Suppressor macrophage treated with lipopolysaccharide for 4 hours (primary cell): ENCODE measurements at places on chromosomes 6 and 20.

DNA sequence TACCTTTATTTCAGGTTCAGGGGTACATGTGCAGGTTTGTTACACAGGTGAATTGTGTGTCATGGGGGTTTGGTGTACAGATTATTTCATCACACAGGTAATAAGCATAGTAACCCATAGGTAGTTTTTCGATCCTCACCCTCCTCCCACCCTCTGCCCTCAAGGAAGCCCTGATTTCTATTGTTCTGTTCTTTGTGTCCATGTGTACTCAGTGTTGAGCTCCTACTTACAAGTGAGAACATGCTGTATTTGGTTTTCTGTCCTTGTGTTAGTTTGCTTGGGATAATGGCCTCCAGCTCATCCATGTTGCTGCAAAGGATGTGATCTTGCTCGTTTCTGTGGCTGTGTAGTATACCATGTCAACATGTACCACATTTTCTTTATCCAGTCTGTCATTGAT is 66.0 kb downstream of the STK4 start:
- DNase-seq: no peak

GRCh38 chr6:125358898-125359297 is 57.1 kb upstream of the HDDC2 start:
- DNase-seq: no peak

DNA sequence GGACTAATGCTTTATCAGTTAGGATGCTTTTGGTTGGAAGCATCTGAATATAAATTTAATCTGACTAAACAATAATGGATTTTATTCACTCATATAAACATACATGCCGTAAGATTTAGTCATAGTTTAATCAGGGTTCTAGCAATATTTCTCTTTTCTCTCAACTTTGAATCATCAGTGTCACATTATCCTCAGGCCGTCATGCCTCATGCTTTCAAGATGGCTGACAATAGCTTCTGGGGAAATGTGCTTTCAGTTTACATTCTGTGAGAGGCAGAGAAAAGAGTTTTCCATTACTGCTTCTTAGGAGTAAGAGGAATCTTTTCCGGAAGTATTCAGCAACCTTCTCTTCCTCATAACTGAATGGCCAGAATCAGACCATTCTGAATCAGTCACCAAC is 162.2 kb downstream of the GJA1 start:
- DNase-seq: no peak

GRCh38 chr20:8265588-8265987 is 133.5 kb downstream of the PLCB1 start:
- DNase-seq: no peak

DNA sequence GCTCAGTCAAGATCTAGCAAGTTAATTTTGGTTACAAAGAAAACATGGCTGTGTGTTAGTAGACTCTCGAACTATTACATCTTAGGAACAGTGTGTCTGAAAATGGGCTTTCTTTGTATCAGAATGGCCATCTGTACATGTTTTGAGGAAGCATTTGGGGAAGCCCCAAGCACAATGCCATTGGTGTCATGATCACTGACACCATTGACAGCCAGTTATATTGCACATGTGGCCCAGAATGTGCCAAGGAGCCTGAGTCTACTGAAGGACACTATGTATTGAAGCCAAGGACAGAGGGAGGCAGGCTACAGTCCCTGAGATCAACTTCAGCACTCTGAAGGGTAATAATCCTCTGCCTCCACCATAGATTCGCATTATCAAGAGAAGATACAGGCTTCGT is 12.6 kb upstream of the FAM50B start:
- peak; percentile 51 for DNase-seq

GRCh38 chr6:125271486-125272159 is 30.1 kb downstream of the HDDC2 start:
- no peak for DNase-seq

DNA sequence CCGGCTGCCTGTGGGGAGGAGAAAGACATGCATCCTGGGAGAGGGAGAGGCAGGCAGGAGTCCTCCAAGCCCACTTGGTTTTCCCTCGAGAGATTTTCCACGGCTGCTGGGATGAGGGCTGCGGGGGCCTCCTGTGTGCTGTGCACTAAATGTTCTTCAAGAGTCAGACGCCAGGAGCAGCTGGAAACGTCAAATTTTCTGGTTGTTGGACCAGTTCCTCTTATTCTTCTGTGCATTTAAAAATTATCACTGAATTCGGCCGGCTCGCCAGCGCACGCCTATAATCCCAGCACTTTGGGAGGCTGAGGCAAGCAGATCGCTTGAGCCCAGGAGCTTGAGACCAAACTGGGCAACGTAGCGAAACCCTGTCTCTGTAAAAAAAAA is 32.8 kb upstream of the NTSR1 start:
- DNase-seq: no peak

DNA sequence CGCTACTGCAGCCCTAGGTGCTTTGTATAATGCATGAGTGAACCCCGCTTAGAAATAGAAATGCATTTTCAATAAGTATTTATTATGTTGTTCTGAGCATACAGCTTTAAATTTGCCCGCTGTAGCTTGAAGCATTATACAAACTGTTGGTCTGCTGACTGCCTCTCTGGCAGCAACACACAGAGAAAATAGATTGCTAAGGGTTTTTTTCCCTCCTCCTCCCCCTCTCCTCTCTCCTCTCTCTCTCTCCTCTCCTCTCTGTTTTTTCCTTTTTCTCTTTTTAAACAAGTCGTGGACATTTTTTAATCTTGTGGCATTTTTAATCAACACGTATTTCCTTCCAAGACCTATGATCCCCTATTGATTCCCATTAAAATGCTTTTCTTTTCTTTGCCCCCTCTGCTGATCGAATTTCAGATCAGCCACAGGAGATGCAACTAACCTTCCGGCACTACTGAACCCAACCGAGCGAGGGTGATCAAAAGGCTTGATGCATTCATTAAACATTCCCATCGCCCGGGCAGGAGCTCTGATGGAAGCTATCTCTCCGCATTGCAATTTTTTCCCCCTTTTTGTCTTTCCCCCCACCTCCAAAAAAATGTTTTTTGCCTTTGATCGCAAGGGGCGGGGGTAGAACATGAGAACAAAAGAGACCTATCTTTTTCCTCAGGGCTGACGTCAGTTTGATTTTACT is 90.7 kb upstream of the ARID1B start:
- peak; percentile 40 for DNase-seq

DNA sequence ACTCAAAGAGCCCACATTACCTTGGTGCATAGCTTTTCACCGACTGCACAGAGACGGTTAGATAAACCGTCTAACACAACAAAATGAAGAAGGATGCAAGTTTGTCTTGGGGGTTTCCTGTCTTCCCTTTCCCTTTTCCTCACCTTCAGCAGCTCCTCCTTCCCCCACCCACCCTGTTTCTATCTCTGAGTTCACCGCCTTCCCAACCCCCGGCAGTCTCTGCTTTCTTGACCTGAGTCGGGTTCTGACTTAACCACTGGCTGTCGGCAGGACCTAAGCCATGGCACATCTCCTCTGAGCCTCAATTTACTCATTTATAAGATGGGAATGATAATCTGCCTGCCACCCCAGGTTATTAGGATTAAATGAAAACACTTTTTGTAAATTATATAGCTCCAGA is 25.8 kb upstream of the CNKSR3 start:
- DNase-seq: no peak

DNA sequence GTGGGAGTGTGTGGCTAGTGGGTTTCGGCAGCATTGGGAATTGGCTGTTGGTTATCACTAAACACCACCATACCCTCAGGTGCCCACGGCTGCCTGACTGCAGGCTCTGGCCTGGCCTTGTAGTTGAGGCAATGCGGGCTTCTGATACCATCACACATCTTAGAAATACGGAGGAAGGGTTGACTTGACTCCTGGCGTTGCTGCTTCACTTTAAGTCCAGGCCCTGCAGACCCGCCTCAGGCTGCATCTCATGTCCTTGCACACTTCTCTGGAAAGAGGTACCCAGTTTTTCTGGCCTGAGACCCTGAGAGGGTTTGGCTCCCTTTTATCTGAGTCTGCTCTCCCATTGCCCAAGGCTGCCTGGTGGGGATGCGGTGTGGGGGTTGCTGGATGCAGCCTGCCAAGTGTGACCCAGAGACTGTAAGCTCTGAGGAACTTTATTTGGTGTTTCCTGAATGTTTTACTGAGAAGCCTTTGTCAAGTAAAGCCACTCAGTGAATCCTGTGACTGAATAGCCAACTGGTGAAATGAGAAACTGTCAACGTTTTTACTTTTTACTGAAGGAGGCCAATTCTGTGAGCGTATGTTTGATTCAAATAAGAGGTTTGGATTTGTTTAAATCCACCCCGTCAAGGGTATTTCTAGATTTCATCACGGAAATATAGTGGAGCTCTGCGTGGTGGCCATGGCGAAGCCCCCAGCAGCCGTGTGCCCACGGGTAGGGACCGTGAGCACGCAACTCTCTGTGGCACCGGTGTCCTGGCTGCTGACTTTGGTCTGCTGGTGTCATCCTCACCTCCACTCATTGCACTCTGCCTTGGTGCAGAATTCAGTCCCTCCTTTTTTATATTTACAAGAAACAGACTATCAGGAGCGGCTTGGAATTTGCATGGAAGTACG is 160.1 kb downstream of the DTNBP1 start:
- no peak for DNase-seq

GRCh38 chr6:32147401-32148132 is 4.2 kb downstream of the PRRT1 start:
- DNase-seq: peak; percentile 22

DNA sequence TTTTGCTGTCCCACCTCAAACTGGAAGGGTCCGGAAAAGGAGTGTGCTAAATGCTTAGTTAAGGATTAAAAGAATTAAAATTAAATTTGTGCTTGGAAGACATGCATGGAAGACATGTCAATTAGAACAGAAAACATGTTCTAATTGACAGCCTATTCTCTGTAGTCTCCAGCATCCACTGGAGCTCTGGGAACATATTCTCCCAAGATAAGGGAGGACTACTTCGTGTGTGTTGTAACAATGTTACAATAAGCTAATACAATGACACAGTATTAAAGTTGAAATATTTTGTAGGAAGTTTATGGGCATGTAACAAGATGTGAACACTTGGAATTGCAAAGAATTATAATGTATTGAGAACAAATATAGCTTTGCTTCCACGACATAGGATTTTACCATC is 567.4 kb upstream of the CITED2 start:
- DNase-seq: no peak

GRCh38 chr20:49286689-49287551 is 9.1 kb upstream of the ZNFX1 start:
- DNase-seq: peak; percentile 50

- no peak for DNase-seq
Observed at GRCh38 chr20:62644044-62644795, 1.9 kb downstream of the SLCO4A1 start.

- no peak for DNase-seq
Observed at GRCh38 chr6:16126861-16127260, 2.0 kb upstream of the MYLIP start.

GRCh38 chr6:165701005-165701404 is 38.0 kb upstream of the PDE10A start:
- no peak for DNase-seq

DNA sequence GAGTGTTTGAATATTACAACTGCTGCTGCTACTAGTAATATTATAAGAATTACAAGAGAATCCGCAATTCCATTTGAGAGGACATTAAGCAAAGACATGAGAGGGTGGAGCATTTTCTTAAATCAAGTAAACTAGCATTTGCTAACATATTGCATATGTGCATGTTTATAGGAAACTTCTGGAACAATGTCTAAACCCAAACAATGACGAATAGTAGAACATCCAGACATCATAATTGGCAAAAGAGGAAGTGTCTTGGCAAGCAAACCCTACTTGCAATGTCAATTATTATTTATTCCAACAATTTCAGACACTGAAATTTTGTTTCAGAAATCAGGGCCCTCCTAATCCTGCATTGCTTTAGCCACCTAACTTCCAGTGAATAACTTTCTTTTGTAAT is 1155.3 kb upstream of the GJE1 start:
- DNase-seq: no peak

DNA sequence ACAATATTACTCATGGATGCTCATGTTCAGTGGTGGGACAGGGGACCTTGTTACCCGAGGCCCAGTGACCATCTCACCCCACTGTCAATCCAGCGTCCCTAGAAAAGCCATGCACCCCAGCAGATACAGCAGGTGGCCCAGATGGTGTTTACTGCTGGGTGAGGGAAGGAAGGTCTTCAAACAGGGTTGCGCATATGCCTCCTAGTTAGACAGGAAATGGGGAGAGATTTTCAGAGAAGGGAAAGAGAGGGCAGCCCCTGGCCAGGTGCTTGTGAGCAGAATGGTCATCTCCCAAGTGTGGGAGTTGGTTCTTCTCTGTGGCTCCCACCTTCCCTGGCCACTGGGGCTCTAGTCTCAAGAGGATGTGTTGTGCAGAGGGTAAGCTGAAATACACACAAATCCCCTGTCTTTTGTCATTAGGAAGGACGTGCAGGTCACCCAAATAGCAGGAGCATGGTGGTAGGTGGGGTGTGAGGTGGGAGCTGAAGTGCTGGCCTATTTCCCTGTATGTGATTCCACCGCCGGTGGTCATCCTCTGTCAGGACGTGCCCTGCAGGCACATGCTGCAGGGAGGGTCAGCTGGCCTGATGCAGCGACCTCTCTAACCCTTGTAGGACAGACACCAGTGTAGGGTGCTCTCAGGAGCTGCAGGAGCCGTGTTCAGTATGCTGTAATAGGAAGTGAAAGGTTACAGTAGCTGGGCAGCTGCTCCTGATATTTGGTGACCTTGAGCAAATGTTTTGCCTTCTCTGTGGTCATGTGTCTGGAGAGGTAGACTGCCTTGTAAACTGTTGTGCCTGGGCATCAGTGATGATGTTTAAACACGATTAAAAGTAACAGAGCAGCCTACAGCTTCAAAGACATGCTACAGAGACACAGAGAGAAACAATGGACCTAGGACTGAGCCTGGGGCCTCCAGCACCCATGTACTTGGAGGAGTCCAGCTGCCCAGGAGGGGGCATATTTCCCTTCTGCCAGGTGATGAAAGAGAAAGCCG is 3.2 kb upstream of the CST3 start:
- no peak for DNase-seq

DNA sequence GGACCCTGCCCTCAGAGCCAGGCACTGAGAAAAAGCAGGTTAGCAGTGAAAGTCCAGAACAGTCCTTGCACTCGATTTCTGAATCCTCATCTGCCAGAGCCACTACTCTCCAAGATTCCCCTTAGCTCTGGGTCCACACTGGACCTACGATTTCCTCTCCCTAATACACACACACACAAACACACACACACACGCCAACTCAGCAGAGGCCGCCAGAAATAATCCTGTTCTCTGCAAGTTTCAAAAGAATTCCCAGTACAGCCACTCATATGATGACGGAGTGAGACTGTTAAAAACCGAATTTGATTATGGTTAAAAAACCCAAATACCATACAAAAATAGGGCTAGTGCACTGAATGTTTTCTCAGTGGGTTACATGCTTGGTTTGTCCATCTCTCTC is 90.8 kb downstream of the GMPR start:
- DNase-seq: no peak

GRCh38 chr20:38987777-38988176 is 25.6 kb downstream of the DHX35 start:
- no peak for DNase-seq

- no peak for DNase-seq
Observed at GRCh38 chr6:10434235-10434634, 19.4 kb upstream of the TFAP2A start.
